ENCODE measurements at places on chromosomes 2 and 18.

GRCh38 chr18:40962784-40963183, 992.2 kb upstream of the PIK3C3 start:
- DNase-seq = no peak

DNA sequence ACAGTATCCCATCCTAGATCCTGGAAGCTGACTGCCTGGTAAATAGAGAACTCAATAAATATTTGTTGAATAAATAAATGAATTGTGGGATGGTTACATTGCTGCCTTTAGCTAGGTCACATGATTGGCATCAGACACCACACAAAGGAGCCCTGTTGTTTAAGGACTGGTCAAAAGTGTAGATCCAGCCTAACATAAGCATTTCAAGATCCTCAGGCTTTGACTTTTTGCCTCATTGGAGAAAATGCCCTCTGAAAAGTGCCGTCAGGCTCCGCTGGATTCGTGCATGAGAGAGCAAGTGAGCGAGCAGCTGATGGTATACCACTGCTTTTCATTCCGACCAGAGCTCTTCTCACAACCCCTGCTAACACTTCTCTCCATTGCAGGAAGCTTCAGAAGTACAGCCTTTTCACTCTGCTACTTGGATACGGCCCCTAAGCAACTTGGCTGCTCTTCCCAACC, 1.3 kb upstream of the ZNF24 start:
- DNase-seq = no peak

- no peak for DNase-seq
Measured at GRCh38 chr2:46803911-46804670, 111.5 kb downstream of the MCFD2 start.

- no peak for DNase-seq
Measured at GRCh38 chr2:76270096-76270710, 559.5 kb upstream of the GCFC2 start.

DNA sequence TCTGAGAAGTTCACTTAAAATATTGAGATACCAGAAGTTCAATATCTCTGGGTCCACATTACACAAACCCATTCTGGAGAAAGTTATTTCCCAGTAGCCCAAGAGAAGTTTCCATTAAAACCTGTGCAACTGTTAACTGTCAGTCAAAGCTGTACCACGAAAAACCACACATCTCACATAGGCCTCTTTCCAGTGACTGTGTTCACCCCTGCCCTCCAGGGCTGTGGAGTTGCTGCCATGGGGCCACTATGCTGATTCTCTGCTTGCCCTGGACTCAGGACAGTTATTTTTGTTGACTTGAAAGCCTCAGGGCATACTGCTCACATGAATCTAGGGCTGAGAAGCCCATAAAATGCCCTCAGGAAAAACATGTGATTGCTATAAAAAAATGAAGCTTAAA, 153.8 kb downstream of the PIEZO2 start:
- no peak for DNase-seq

GRCh38 chr2:23327887-23328286, 57.1 kb upstream of the KLHL29 start:
- DNase-seq = no peak

GRCh38 chr2:27281855-27282559, at the start of gene TRIM54:
Gene TRIM54 (plus strand): TSS chr2:27282429. CDS start chr2:27282732, 303 bp downstream.
- no peak for DNase-seq

DNA sequence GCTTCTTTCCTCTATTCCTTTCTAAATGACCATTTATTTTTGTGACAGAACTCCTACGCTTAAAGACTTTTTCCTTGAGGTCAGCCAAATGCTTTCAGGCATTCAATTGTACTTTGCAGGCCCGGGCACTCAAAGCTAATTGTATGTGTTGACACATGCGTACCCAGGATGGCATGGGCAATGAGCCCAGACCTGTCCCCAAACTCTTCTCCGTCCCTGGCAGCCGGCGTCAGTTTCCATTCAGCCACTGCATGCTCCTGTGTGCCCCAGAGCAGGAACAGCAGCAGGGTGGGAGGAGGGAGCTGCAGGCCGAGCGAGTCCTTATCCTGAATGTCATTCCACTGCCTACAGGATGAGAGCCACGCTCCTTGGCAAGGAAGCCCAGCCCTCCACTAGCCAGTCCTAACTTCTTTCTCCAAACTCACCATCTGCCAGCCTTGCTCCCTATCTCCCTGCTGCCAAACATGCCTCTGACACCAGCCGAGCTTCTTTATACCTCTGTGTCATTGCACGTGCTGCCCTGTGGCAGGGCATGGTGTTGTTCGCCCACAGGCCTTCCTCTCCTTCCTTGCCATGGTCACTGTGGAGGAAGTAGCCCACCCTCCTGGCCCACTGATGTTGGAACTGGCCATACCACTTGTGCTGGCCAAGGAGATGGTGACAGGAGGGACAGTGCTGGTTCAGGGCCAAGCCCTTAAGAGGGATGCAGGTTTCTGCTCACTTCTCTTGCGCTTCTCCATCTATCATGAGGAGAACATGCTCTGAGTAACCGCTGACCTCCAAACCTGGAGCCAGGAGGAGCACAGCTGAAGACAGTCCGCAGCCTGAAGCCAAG, 116.9 kb upstream of the FHL2 start:
- DNase-seq = no peak

- no peak for DNase-seq
Measured at GRCh38 chr18:50340078-50340477, 34.8 kb upstream of the SKA1 start.

- DNase-seq = no peak
Measured at GRCh38 chr18:28468901-28469300, 292.0 kb upstream of the CDH2 start.

DNA sequence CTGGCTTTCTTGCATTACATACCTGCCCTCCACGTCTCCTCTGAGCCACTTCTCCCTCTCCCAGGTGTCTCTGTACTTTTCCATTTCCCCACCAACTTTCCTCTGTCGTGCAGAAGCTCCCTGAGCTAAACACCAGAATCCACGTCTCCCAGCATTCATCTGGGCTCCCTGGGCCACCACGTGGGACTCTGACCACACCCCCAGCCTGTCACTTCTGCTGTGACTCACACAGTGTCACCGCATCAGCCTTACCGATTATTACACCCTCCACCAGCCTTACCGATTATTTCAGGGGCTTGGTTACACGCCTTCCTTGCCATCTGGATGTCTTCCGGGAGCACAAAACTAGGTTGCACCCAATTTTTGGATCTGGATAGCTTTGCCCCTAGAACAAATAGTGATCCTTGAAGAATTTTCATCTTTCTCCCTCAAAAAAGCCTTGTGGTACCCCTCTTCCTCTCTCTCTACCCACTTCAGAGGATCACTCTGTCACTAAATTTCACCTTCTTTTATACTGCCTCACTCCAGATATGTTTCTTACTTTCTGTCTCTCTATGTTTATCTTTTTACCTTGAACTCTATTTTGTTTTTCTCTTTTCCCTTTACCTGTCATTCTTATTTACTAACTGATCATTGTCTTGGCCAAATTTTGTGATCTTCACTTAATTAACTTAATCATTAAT, 136.9 kb upstream of the CAB39 start:
- DNase-seq = no peak

- no peak for DNase-seq
Measured at GRCh38 chr2:171847627-171848026, 46.4 kb downstream of the SLC25A12 start.

DNA sequence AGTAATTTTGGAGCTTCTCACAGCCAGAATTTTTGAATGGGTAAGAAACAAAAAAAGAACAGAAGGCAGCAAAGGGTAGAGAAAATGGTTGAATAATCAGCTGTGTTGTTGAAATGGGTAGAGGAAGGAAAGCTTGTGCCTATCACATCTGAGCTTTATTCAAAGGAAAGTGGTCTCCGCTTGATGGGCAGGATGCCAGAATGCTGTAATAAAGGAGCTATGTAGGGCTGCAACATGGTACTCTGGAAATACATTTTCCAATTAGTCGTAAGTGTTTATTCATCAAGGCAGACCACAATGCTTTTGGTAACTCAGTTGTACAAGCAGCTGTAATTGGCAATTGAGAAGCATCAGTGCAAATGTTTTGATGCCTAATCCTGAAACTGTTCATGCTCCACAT, 196.9 kb downstream of the ICOS start:
- DNase-seq = no peak

GRCh38 chr2:42917425-42917927, 125.1 kb upstream of the HAAO start:
- peak; percentile 77 for DNase-seq

DNA sequence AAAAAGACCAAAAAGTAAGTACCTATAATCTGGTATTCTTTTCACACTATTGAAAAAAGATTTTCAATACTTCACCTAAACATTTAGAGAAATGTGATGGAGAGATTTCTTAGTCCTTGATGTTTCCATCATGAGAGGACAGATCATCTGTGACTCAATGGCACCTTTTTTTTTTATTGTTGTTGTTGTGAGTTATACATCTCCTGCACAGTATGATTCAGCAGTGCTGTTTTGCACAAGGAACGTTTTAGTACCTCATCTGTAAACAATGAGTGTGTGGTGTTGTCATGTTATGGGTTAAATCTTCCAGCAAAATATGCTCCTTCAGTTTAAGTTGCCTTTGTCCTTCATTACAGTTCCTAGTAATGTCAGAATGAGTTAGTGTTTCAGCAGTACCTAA, 2.2 kb downstream of the KIAA1328 start:
- no peak for DNase-seq

DNA sequence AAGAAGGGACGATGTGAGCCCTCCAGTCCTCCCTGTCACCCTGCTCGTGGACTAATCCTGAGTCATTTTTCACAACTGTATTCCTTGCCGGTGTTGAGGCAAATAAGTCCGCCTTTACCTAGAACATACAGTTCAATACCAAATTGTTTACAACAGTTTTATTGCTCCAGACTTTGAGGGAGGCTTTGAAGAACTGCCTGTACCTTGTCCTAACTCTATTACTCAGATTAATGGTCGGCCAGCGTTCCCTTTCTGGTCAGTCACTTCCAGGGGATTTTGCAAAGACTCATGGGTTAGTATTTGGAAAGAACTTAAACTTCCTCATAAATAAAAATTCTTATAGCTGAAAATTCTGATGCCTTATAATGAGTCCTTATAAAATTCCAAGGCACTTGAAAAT, 85.1 kb upstream of the ZNF532 start:
- DNase-seq = no peak

DNA sequence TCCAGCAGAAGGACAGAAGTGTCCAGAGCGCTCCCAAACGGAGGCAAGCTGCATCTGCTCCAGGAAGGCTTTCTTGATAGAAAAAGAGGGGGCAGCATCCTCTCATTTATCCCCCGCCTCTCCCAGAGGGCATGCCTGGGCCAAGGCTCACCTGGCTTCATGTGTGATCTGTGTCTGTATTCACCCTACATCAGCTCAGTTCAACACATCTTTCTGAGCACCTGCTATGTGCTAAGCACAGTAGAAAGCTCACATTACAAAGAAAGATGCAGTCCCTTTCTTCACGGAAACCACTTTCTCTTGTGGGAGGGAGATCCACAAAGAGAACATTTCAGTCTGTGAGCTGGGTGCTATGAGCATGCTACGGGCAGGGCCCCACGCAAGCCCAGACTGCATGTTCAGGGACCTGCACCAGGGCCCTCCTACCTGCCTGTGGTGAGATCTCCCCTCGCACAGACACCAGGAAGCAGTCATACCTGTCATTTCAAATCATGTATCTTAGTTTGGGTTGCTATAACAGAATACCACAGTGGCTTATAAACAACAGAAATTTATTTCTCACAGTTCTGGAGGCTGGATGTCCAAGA, 90.7 kb downstream of the PDCL3 start:
- no peak for DNase-seq

DNA sequence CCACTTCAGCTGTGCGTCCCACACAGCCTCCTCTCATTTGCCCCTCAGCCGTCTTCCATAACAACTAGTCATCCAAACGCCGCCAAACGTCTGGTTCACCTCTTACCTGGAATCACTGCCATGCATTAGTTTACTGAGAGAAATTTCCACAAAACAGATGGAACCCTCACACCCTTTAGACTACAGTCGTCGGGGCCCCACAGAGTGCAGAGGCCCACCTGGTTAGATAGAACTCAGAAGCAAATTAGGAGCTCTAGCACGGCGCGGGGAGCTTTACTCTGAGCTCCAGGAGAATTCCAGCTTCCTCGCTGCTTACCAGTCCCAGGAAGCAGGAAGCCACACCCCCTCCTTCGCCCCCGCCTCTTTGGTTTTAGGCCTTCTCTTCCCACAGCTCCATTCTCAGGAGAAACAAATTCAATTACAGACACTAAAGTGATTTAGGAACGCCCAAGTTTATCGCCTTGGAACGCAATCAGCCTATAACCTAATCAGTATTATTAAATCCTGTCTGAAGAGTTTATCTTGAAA, 9.4 kb downstream of the RNU2-63P start:
- DNase-seq = no peak

DNA sequence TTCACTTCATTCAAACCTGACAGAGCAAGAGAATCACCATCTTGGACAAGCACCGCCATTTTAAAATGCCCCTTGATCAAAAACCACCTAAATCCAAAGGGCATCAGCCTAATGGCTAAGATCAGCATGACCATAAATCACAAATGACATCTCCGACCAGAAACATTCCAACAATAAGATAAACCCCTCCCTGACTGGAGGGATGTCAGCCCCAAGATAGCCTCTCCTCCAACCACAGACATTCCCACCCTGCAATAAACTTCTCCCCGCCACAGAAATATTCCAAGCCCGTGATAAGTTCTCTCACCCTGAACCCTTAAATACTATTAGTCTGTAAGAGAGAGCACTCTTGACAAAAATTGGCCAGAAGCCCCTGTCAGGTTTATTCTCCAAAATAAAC, 21.6 kb upstream of the LYPD1 start:
- DNase-seq = no peak
